Activated CD4-positive, alpha-beta memory T cell treated with anti-CD3 and anti-CD28 coated beads for 36 hours (primary cell): ENCODE measurements at places on chromosomes 4 and X. TPM values are rescaled to one million over a fixed set of nuclear protein-coding genes. Genes with fewer than 3 reads are reported as not detected.

The LANCL3 gene
- total RNA-seq: 0.02 TPM

The DUSP21 gene
- not detected for total RNA-seq

The TLR3 gene
- 0.10 TPM for total RNA-seq

The GLA gene
- total RNA-seq: 40.4 TPM

The GPR82 gene
- total RNA-seq: 0.19 TPM

The TMEM184C gene
- total RNA-seq: 15.7 TPM

The ERAS gene
- not detected for total RNA-seq

The TMPRSS11A gene
- total RNA-seq: not detected

The TMEM35A gene
- total RNA-seq: not detected
